ENCODE measurements at places on chromosomes 16 and 17.

- DNase-seq, result no peak
Observed at GRCh38 chr17:1294157-1294717, 14.8 kb downstream of the TRARG1 start.

DNA sequence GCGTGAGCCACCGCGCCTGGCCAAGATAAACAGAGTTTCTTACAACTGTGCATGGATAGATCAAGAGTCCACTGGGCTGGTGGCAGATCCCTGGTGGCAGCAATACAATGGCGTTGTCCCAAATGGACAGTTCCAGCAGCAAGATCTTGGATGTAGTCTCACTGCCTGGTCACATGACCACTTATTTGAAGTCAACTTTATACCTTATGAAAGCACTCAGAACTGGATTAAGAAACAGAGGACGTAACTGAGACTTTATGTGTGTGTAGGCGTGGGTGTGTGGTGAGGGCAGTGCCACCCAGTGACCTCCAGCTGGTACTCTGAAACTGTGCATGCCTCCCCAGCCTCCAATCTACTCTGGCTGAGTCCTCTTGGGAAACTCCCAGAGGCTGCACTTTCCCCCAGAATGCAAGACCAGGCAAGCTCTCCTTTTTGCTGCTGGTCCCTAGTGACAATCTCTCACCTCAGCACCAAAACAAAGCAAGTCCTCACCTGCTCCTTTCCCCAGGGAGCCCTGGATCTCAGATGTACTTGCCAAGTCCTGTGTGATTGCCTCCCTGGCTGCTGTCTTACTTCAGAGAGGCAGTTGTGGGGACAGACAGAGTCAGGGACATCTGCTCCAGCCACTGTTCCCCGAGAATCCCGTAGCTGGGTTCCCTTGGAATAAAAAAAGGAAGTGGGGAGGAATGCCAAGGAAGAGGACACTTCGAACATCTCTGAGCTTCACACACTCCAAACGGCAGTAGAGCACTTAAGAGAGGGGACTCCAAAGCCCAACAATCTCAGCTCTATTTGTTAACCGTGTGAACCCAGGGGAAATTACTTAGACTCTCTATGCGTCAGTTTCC is 11.7 kb upstream of the ST6GALNAC2 start:
- DNase-seq, result no peak

DNA sequence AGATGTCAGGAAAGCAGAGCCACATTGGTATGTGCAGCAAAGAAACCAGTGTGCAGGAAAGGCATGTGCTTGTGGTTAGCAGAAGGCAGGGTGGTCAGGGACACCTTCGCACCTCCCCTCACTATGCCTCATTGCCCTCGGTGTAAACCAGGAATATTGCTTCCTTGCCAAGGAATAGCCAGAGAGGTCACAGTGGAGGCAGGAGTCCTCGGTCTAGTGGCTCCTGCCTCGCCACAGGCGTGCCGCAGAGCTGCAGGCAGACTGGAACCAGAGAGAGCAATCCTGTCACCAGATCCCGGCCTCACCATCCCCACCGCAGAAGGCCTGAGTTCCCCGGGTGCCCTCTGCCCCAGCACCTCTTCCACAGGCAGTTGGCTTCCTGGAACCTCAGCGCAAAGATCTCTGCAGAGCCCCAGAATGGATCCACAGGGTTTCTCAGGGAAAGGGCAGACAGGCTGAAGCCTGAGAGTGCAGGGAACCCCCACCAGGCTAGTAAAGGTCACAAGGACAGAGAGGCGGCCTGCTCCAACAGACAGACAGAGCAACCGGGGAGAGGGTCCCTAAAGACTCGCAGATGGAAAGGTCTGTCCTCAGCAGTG is 21.6 kb downstream of the CCDC182 start:
- no peak for DNase-seq

GRCh38 chr16:89954462-89954861 is 5.9 kb downstream of the DEF8 start:
- DNase-seq, result no peak

DNA sequence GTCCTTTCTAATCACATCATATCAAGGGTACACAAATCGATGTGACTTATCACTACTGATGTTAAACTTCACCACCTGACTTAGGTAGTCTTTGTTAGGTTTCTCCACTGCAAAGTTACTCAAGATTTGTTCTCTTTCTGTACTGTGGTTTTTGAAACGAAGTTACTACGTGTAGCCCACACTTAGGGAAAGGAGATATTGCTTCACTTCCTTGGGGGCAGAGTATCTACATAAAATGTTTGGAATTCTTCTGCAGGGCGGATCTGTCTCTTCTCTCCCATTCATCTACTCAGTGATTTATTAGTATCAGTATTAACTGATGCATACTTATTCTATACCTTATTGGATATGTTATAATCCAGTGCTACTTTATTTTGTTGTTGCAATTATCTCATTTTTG is 403.6 kb upstream of the MON1B start:
- no peak for DNase-seq

- DNase-seq, result no peak
Observed at GRCh38 chr16:30996324-30996984, 11.4 kb downstream of the HSD3B7 start.

GRCh38 chr16:19559242-19559910 is 3.9 kb downstream of the VPS35L start:
- DNase-seq, result peak; percentile 60

- peak; percentile 46 for DNase-seq
Observed at GRCh38 chr17:15432807-15433611, 34.4 kb downstream of the CDRT4 start.

DNA sequence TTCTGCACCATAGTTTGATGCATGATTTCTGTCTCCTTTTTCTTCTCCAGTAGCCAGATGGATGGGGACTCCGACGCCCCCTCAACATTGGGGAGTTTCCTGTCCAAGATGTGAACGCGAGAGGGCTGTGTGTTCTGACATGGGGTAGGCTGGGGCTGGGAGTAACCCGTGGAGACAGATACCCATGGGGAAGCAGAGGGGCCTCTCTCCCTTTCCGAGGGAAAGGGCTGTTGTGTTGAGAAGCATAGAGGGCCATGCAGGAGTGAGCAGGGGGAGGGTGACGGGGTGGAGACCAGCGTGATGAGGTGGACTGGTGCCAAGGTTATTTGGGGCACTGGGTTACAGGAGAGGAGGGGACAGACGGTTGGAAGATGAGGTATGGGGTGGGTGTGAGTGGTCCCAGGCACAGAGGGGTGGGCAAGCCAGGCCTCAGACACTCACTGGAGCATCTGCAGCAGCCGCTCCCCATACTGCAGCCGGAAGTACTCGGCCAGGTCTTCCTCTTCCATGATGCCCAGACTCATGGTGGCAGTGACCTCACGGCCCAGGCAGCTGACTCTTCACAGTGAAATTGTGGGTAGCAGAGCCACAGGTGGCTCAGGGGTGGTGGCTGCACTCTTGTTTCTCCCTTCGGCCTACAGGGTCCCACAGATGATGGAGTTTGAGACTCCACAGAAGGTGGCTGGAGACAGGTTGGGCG is 400 bp downstream of the CCDC42 start:
- DNase-seq, result no peak

DNA sequence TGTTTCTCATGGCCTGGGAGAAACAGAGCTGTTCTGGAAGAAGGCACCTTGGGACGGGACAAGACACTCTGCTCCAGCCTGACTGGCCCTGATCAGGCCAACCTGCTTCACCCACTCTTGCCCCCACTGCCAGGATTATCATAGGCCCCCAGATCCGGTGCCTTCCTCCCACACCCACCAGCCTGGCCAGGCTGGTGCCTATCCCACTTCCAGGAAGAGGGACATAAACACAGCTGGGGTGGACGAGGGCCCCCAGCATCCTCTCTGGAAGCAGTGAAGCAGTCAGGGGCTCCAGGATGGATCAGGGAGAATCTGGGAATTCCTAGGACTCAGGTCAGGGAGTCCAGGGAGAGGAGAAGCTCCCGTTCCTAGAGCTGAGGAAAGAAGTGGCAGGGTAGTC is 16.9 kb upstream of the ITGA3 start:
- no peak for DNase-seq

DNA sequence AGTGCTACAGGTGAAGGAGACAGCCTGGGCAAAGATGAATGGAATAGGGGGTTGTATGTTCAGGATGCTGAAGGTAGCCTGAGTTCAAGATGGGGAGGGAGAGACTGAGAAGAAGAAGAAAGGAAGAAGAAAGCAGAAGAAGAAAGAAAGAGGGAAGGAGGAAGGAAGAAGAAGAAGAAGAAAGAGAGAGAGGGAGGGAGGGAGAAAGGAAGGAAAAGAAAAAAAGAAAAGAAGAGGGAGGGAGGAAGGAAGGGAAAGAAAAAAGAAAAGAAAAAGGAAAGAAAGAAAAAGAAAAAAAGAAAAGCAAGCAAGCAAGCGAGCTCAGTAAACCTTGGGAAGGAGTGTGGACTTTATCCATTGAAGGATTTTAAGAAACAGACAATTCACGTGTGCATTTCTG is 7.8 kb downstream of the CCDC42 start:
- DNase-seq, result no peak

DNA sequence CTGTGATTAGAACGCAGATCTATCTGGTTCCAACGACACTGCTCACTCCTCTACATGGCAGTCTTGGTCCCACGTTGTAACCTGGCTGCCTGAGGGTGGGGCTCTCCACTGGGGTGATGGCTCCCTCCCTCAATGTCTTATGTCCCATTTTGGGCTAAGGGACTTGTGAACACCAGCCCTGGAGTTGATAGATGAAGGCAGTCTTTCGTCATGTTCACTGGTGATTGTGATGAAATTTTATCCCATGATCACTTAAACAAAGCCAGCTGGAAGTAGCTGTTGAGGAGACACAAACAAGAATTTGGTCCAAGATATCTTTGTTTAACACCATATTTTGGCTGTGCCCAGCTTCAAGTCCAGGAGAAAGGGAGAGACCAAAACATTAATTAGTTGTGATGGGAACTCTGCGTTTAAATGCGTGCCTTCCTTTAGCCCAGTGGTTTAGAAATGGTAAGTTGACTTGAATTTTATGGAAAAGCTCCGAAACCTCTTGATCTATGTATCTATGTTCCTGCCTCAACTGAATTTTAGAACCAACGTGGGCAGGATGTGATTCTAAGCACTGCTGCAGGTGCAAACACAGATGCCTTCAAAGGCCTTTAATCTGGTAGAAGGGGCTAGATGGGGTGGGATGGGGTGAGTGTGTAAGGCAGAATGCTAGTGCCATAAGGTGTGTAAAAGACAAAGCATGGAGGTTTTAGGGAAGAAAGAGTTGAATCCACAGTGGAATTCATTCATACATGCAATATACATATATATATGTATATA is 186.8 kb upstream of the IRX3 start:
- peak; percentile 29 for DNase-seq

GRCh38 chr17:43545383-43545632 is 832 bp downstream of the ETV4 start:
- DNase-seq, result no peak

- no peak for DNase-seq
Observed at GRCh38 chr16:89540557-89540956, 19.9 kb upstream of the RPL13 start.

- no peak for DNase-seq
Observed at GRCh38 chr17:44360144-44360533, 3.5 kb downstream of the FAM171A2 start.

- DNase-seq, result no peak
Observed at GRCh38 chr16:74742051-74742481, 32.6 kb downstream of the FA2H start.

DNA sequence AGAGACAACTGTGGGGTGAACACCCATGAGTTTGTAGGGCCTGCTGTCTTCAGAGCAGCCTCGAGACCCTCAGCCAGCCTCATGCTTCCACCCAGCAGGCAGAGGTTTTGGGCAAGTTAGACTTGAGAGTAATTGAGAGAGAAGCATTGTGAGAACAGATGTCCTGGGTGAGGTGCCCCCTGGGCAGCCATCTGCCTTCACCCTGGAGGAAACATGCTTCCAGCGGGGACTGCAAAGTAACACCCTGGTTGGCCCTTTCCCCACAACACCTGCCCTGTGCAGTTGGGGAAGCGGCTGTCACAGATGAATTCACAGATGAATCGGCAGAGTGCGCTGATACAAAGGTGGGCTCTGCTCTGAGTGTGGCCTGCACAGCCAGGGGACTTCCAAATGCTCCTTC is 23.4 kb downstream of the ATPAF2 start:
- no peak for DNase-seq

GRCh38 chr16:57115514-57116182 is 23.3 kb downstream of the CPNE2 start:
- DNase-seq, result no peak

GRCh38 chr16:30031477-30031918 is 427 bp upstream of the TLCD3B start:
- DNase-seq, result no peak

GRCh38 chr17:14986127-14986526 is 279.0 kb downstream of the PMP22 start:
- DNase-seq, result no peak

DNA sequence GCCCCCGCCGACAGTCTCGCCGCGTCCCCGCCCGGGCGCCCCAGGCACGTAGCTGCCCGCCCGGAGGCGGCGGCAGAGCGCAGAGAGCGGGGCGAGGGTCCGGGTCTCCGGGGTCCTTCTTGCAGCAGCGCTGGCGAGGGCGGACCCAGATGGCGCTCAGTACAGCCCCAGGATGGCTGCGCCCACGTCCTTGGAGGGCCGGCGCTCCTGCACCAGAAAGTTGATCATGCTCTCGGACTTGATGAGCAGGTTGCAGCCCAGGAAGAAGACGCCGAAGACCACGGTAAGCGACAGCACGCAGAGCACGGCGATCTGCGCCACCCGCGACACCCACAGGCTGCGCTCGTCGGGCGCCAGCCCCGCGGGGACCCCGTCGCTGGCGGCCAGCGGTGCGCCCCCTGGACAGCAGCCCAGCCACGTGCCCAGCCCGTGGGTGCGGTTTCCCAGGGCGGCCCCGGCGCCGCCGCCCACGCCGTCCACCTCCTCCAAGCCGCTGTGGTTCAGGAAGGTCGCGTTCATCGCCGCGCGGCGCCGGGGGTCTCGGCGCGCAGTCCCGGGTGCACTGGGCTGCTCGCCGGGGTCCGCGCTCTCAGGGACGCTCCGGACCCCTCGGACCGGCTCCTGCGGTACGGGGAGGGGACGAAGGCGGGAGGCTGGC is 435 bp downstream of the RPRML start:
- no peak for DNase-seq

DNA sequence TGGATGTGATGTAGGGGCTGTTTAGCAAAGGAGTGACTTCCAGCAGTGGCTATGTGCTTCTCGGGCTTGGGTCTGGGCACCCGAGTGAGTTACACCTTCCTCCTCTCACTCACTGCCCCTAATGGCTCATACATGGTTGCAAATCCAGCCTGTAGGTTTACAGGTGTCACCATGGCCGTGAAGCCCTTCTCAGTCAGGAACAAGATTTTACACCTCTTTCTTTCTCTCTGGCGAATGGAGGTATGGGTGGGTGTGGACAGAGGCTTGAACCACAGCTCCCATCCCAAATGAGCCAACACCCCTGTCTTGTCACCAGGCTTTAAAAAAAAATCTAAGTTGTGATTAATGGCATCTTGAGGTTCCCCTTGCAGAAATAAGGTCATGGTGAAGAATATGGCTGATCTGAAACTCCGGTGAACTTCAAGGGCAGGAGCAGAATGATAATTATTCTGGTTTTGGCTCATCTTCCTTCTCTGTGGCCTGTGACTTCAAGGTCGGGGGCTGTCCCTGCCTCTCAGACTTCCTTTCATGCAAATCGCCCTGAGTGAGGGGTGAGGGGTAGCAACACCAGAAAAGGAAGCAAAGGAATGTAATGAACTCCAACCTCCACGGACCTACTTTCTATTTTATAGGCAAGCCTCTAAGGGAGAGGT is 331.2 kb downstream of the MAF start:
- no peak for DNase-seq
